Hematopoietic multipotent progenitor cell treated with erythropoietin and hydrocortisone succinate and interleukin-3 and kit ligand, for 15 days (in vitro differentiated cells): ENCODE measurements at places on chromosomes 13 and 19.

DNA sequence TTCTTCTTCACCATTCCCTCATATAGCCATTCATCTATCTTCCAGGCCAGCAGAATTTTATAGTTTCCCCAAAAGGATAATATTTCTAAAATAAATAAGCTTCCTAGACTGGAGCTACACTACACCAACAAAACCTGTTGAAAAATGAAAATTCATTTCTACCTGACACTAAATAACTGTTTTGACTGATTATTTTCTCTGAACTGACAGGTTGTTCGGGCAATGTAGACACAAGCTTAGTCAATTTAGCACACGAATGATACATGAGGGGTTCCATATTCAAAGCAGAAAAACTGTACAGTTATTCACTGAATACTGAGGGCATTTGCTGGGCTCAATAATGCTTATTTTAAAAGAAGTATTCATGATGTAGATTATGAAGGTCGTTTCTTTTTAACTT is 589.7 kb downstream of the LIG4 start:
- DNase-seq: no peak

DNA sequence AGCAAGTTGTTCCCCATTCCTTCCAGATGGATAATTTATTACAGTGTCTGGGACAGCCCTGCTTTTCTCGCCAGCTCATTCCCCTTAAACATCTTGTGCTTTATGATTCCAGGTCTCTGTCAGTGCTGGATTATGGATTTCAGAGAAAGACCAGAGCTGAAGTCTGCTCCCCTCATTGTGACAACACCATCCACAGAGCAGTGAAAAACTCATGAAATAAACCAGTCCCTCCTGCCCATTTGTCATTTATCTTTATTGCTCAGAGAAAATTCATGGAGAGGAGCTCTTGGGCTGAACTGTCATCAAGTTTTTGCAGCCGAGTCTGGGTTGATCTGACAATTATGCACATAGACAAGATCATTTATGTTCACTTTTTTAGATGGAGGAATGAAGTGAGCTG is 92.7 kb upstream of the GPR12 start:
- DNase-seq: no peak

DNA sequence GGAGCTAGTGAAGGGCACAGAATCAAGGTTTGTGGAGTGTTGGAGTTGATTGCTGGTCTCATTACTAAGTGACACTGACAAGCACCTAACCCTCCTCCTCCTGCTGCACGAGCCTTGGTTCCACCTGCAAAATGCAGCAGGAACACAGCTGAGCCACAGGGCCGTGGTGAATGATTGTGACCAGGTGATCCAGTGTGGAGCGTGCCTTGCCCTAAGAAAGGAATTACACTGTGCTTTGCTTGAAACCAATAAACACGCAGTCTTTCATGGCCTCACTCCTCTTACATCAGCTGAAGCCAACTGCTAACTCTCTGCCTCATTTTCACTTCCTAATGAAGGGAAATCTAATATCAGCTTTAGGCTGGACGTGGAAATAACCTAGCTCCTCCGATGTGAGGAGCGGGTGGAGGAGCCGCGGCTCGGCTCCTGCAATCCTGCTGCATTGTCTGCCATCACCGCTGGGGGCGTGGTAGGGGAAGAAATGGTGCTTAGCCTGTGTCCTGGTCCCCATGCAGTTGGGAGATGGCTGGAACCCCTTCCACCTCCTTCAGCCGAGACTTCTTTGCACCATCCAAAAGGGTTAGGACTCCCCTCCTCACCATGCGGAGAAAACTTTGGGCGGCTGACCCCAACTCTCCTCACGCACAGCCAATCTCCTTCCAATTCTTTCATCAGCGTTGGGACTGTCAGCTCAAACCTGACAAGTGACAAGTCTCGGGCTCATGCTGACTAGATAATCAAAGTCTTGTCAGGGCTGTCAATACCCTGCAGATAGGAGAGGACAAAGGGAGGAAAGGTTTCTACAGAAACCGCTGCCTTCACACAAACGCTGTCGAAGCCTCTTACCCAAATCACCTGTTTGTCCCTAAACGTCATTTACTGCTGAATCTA is 427.9 kb downstream of the ZNF536 start:
- DNase-seq: peak; percentile 7

DNA sequence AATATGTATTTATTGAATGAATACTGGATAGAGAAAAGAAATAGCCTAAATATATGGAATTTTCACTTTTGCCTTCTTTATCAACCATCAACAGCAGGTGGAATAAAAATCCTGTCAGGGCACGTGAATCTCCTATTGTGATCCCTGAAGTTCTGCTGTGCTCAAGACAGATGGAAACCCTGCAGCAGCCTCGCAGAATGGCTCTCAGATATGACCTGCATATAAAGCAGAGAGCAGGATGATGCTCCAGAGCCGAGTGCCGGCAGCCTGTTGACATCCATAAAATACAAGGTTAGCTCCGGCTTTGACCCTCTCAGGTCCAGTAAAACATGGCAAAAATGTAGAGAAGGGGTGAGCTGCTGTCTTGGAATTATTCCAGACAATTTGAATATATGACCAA is 659.3 kb downstream of the DIAPH3 start:
- no peak for DNase-seq

DNA sequence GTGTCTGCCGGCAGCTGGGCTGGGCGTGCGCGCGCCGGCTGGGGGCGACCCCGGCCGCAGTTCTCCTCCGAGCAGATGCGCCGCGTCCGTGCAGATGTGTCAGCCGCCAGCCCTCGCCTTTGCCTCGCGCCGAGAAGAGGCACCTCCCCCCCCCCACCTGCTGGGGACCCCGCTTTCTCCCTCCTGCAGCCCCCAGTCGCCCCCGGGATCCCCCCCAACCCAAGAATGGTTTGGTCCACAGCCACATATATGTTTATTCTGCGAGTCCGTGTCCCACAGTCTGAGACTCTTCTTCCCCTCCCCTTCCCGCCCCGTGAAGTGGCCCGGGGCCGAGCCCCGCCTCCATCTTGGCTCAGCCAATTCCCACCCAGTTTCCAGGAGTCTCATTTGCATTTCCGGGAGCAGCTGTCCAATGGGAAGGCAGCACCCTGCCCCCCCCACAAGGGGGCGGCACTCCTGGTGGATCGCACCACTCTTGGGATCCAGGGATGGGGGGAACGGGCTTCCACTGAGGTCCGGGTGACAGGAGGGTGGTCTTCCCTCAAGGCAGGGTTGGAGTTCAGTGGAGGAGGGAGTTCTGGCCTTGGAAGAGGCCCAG is 8.6 kb downstream of the ISOC2 start:
- DNase-seq: peak; percentile 84

DNA sequence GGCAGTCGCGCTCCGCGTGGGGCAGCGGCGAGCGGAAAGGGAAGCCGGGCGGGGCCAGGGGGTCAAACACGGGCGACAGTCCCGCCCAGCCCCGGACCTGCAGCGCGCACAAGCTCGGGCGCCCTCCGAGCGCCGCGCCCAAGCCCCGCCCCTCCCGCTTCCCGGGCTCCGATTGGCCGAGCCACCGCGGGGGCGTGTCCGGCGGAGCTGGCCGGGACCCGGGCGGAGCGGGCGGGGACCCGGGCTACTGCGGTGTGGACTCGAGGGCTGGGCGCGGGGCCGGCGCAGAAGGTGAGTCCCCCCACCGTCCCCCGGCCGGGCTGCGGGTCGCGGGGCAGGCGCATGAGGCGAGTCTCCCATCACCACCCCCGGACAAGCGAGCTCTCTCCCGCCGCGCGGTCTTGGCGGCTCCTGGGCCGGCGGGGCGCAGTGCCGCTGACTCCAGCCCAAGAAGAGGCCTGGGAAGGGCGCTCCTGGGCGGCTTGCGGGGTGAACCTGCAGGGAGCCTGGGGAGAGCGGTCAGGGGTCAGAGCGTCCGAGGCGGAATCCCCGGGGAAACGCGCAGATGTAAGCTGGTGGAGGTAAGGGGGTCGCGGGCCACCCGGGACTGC is at the start of gene PLEKHF1:
Gene PLEKHF1, plus strand, starts transcription at position 247 of the 611 bp plus-strand sequence. CDS start 8,379 bp downstream, outside the sequence.
- DNase-seq: peak; percentile 70

- DNase-seq: no peak
Observed at GRCh38 chr13:101211261-101211660, 205.0 kb downstream of the NALCN start.

- DNase-seq: peak; percentile 89
Observed at GRCh38 chr13:41060724-41061074, 610 bp upstream of the WBP4 start.
